ENCODE measurements at places on chromosomes 4 and X.

DNA sequence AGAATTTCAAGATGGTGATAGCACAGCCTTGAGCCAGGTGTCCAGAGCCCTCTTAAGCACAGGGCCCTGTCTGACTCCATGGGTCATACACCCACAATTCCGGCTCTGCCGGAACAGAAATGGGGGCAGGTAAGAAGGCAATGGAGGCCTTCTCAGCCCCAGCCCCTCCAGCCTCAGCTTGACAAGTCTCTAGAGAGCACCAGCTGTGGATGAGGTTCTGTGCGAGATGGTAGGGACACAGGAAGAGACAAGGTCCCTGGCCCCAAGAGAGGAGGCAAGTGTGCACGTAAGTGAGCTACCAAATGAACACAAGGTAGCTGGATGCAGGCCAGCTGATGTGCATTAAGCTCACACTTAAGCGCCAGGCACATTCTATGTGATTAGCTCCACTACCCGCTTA is 2.4 kb upstream of the PRRG3 start:
- DNase-seq = no peak

DNA sequence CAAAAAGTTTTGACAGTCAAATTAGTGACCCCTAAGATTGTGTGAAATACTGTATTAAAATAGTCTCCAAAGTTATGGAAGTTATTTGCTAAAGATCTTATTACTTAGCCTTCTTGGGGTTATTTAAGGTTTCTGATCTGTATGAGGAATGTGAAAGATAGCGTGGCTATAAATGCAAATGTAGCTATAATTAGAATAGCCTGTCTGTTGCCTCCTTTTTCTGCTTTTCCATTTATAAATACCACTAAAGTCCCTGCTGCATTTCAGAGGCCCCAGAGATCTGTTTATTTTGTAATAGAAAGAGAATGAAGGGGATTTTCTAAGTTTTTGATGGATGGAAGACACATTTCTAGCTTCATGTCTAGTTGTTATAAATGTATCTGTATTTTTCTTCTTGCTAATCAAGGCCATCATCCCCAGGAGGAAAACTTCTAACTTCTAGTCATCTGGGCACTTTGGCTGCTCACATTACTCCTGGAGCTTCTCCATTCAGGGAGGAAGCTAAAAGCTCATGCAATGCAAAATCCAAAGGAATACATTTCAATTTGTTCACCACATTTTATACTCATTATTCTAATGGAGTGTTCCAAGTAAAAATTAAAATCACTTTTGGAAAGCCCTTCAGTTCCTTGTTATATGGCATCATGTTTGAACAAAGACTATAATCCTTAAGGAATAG is 73.9 kb downstream of the INTS12 start:
- no peak for DNase-seq

GRCh38 chr4:144633215-144633614 is 12.7 kb upstream of the HHIP start:
- DNase-seq = no peak

DNA sequence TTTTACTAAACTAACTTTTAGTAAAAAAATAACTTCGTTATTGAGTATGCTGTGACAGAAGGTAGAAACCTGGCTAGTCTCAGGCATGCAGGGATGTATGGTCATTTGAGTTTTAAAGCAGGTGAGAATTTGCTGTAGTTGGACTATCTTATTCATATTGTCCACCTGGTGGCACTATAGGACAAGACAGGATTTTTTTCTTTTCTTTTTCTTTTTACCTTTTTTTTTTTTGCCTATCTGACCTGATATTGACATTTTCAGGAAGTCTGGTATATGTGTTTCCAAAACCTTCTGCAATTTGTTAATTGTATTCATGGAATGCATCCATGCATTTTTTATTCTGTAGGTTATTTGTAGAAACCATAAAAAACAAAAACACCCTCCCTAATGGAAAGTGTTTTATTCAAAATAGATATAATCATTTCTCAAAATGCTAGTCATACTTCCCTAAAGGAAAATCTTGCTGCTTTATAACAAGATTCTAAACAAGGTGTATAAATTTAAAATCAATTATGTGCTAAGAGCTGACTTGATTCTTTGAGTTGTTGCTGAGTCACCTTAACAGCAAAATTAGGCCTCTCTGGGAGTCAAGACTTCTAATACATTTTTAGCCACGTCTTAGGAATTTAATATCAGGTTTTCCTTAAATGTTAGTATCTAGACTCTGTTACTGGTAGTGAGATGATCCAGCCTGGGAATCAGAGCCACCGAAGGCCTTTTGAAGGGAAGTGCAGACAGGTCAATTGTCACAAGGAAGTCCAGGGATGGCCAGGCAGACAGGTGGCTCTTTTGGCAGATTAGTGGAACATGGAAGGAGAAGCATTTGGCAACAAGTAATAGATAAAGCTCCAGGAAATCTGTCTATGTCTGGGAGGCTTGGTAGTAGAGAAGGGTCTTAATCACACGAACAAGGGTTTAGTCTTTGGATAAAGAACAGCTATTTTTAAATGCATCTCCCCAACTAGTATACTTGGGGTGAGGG is 201.3 kb upstream of the GNPDA2 start:
- no peak for DNase-seq

DNA sequence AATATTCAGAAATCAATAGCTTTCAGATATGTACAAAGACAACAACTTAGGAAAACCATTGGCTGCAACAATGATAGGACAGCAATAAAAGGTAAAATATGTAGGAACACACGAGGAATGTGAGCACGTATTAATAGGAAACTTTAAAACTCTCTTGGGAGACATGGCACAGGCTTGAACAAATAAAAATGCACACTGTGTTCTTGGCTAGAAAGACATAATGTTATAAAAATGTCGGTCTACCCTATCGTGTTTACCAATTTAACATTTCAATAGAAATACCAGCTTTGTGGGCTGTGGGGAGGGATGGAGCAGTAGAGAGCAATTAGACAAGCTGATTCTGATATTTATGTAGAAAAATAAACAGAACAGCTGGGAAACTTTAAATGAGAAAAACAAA is 69.0 kb upstream of the FAM9B start:
- DNase-seq = no peak

DNA sequence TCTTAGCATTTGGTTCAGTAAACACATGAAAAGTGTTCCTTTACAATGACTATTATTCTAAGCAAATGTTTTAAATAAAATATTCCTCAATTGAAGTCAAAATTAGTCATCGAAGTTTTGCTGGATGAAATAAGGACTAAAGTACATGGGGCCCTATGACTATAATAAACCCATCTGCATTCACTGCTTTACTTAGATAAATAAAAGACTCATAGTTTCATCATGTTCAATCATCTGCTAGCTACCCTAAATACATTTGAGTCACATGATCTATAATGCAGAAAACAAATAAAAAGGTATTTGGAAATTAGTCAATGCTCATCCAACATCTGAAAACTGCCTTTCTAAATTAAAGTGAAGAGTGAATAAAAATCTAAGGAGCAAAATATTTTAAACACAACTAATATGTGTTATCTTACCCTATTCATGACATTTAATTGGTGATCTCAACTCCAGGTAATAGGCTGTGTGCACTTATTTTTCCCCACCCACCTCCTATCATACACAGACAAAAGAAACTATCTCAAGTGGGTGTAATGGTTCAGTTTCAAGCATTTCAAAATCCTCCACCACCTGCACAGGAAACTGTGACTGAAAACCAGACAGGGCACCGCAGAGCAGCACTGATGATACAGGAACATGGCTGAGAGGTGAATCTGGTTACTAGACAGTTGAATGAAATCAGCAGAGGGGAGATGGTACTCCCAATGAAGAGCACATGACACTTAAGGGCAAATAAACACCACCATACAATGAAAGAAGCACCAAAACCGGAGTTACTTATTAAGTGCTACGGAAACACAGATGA is 78.6 kb downstream of the CAMK2D start:
- DNase-seq = peak; percentile 12

DNA sequence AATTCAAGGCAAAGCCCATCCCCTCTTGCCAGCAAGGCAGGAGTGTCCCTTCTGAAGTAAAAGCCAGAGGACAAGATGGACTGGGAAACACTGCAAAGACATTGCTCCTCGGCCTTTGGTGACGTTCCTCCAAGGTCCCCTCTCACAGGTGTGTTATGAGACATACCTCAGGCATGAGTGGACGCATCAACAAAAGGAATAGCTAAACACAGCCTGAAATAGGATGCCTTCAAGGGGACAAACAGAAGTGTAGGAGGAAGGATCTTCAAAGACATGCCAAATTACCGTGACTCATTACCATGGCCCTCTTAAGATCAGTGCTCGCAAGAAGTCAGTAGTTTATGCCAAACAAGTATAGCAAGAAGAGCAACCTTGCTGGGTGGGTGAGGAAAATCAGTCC is 6.0 kb upstream of the IDS start:
- DNase-seq = no peak

- DNase-seq = no peak
Observed at GRCh38 chr4:17085416-17085815, 187.0 kb upstream of the LDB2 start.

- DNase-seq = no peak
Observed at GRCh38 chr4:115119804-115120352, 6.5 kb upstream of the NDST4 start.

GRCh38 chr4:138510053-138510452 is 267.9 kb upstream of the SLC7A11 start:
- DNase-seq = no peak

- no peak for DNase-seq
Observed at GRCh38 chr4:40331101-40331745, 3.9 kb upstream of the CHRNA9 start.

- no peak for DNase-seq
Observed at GRCh38 chr4:52037689-52038102, 403 bp downstream of the SGCB start.

DNA sequence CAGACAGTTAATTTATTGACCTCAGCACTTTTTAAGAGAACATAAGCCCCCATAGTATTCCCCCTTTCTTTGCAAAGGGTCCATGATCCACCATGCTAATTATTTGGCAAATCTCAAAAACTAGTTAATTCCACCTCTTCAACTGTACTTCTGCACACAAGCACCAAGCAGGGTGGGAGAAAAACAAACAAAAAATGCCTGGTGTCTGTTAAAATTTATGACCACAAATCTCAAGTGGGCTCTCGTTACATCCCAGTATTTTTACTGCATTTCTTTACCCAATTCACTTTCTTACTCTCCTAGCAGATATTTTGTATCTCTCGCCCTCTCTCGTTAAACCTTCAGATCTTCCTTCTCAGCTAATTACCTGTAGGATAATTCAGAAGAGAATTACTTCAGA is 6.1 kb downstream of the ARSJ start:
- no peak for DNase-seq
